ENCODE measurements at places on chromosomes 11 and 22. TPM values are rescaled to one million over a fixed set of nuclear protein-coding genes. Genes with fewer than 3 reads are reported as not detected.

GRCh38 chr11:31786996-31787685 lies 24.0 kb downstream of the PAX6 start:
- DNase-seq: no peak

DNA sequence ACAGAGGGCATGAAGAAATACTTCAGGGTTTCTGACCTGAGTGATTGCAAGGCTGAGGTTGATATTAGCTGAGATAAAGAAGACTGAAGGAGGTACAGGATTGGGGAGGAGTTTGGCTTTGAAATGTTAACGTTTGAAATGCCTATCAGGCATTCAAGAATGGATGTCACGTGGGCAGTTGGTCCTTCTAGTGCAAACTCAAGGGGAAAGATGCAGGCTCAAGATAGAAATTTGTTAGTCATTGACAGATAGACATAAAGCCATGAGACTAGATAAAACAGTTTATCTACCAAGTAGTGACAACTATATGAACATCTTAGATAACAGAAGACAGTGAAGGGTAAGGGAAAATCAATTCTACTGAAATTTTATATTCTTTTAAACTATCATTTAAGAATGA lies 23.1 kb downstream of the TTC17 start:
- DNase-seq: no peak

DNA sequence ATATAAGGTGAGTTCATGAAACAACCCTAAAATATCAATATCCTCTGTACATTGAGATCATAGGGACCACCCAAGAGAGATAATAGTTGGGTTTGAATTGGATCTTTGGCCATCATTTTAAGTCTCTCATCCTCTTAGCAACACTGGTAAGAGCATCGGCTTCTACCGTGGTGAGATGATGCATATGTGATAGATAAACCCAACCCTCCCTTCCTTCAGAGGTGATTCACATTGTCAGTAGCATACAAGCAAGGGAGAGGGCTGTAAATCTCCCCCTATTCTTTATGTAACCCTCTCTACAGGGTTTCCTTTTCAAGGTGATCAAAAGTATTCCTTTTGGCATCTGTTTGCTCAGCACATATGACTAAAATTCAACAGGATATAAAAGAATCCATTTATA lies 102.4 kb upstream of the MTMR2 start:
- DNase-seq: no peak

IMMP1L gene
- 32.2 TPM for total RNA-seq

GRCh38 chr11:127191689-127192088 lies 191.1 kb upstream of the KIRREL3 start:
- no peak for DNase-seq

All from uterus (tissue), 4 donors.